ENCODE measurements at places on chromosomes 6 and 20.

DNA sequence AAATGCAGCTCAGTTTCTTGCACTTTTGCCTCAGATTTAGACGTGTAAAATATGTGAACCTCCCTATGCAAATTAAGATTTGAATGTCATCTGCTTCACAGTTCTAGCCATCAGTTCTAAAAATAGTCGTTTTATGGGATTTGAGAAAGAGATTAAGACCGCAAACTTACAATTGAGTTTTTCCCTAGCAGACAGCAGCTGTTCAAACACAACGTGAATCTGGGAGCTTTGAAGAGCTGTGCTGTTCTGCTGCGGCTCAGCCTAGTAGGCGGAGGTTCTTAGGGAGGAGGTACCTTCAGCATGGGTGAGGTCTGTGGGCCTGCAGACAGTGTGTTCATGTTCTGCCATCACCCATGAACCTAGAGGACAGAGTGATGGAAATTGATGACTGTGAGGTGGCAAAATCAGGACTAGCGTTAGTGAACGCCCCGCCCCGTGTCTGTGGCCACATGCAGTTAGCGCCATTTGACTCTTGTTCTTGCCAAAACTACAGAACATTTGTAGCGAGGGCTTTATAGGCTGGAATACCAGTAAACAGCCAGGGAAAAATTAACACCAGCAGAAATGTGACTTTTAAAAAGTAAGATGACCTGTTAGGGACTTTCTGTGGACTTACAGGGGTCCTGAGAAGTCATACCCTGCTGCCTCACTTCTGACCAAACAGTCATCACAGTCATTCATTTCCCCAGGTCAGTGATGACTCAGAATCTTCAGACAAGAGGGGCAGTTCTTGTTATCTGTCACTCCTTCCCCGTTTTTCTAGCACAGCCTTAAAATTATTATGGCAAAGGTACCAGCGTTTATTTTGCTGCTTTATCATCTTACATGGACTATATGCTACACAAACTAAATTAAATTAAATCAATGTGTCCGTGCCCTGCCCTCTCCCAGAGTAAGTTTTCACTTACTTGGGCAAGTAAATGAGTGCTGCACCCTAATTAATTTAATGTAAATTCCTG is 84.3 kb upstream of the TMEM181 start:
- H3K4me3 ChIP-seq, result no peak overlapping the region
- DNase-seq, result peak; percentile 14
- H3K27me3 ChIP-seq, result no peaks in the 10 kb centered on the region
- no peak overlapping the region for H3K27ac ChIP-seq
- no peaks in the 10 kb centered on the region for H3K36me3 ChIP-seq

DNA sequence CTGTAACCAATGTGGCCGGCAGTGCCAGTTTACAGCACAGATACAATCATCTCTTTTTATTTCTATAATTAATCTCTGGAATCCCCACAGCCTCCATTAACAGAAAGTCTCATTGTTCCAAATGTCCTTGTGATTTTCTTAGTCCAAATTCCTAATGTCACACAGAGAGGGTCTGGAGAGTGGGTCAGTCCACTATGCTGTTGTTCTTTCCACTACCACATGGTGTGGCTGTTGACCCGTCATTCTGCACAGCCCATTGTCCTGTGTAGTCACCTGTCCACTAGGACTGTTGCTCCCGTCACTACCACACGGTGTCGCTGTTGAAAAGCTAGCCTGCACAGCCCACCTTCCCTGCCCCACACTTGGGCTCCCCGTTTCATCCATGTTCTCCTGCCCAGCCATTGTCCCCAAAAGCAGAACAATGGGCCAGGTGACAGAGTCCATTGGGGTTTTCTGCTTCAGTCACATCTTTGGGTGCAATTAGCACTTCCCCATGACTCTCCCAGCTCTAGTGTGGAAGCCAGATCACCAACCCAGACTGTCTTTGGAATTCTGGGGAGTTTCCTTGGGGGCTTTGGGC is 8.6 kb upstream of the LBP start:
- no peaks in the 10 kb centered on the region for H3K4me1 ChIP-seq
- no peak for DNase-seq
- no peak overlapping the region for H3K27ac ChIP-seq
- H3K36me3 ChIP-seq, result no peaks in the 10 kb centered on the region

GRCh38 chr6:144162977-144163376 is 12.7 kb downstream of the STX11 start:
- no peak overlapping the region for H3K4me3 ChIP-seq
- no peak for DNase-seq
- H3K36me3 ChIP-seq, result no peaks in the 10 kb centered on the region

DNA sequence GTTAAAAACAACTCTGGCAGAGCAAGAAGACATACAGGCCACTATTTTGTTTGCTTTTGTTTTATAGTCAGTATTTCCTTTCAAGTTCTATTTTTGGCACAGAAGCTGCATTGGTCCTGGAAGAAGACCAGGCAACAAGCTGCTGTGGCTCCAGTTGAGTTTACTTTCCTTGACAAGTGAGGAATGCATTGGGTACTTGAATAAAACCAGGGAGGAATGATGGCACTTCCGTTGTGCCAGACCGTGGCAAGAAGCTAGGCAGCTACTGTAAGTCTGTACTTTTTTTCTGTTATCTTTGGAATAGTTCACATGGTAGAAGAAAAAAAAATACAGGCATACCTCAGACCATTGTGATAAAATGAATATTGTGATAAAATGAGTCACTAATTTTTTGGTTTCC is 66.3 kb downstream of the NCOA3 start:
- no peaks in the 10 kb centered on the region for H3K36me3 ChIP-seq
- H3K4me3 ChIP-seq, result no peak overlapping the region
- peak overlapping the region; percentile 68 for H3K27ac ChIP-seq
- no peaks in the 10 kb centered on the region for H3K27me3 ChIP-seq
